EH (cell line): ENCODE measurements at places on chromosomes 11 and 22.

- no peak for DNase-seq
Measured at GRCh38 chr11:12853652-12854296, 155.3 kb upstream of the RASSF10 start.

- peak; percentile 94 for DNase-seq
Measured at GRCh38 chr11:74325649-74326645, 14.5 kb upstream of the P4HA3 start.

GRCh38 chr11:11810764-11811726 lies 30.7 kb upstream of the USP47 start:
- DNase-seq: no peak

GRCh38 chr11:68677432-68677831 lies 6.9 kb upstream of the GAL start:
- peak; percentile 88 for DNase-seq

DNA sequence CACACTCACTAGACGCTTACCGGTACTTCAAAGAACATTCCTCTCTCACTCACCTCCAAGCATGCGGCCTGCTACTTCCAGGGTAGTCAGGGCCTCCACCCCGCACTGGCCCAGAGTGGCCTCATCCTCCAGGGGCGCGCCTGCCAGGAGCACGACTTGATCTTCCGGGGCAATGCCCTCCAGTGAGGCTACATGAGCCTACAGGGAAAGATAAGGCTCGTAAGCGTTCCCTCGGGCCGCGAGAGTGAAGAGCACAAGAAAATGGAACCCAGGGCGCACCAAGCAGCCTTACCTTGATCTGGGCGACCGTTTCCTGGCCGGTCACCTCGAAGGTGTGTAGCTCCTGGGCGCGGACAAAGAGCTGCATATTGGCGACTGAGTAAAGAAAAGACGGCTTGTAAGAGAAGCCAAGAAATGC lies 478 bp downstream of the FAU start:
- no peak for DNase-seq

- DNase-seq: peak; percentile 24
Measured at GRCh38 chr22:30636226-30637077, 871 bp downstream of the SLC35E4 start.

- no peak for DNase-seq
Measured at GRCh38 chr11:116465056-116465455, 307.7 kb downstream of the BUD13 start.

GRCh38 chr11:127986073-127986472 lies 601.3 kb downstream of the ETS1 start:
- no peak for DNase-seq
